ENCODE measurements at places on chromosomes 2 and 18.

DNA sequence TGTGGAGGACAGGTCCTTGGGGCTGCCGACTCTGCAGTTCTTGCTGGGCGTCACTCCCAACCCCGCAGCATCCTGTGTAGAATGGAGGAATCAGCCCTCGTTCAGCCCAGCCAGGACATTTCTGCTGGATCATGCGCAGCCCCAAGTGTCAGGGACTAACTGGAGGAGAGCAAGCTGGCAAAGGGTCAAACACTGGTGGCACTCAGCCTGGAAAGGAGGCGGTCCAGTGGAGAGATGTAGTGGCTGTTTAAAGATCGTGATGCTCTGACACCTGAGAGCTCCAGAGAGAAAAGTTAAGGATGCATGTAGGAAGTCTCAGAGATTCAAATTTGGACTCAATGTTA lies 63.6 kb upstream of the SH3RF3 start:
- DNase-seq, result no peak

- DNase-seq, result no peak
These were observed 4.4 kb downstream of the LYPD1 start for GRCh38 chr2:132665401-132666140.

DNA sequence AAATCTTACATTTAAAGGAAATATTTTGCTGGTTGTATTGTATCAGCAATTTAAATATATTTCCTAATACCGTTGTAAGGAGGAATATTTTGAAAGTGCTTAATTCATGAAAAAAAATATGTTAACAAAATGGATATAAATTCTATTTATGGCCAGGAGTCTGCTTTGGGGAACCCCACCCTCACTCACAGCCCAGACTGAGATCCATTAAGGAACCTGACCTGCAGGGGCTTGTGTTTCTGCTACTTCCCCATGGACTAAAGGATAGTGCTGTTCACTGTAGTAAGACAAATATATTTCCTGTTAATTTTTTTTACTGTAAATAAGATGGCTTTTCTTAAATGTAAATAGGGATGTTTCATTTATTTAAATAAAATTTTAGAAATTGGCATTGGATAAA lies 221.9 kb upstream of the COL3A1 start:
- DNase-seq, result no peak

GRCh38 chr2:52570716-52571115 lies 1196.9 kb upstream of the CHAC2 start:
- no peak for DNase-seq

- no peak for DNase-seq
These were observed 35.6 kb upstream of the NRP2 start for GRCh38 chr2:205646680-205647079.

DNA sequence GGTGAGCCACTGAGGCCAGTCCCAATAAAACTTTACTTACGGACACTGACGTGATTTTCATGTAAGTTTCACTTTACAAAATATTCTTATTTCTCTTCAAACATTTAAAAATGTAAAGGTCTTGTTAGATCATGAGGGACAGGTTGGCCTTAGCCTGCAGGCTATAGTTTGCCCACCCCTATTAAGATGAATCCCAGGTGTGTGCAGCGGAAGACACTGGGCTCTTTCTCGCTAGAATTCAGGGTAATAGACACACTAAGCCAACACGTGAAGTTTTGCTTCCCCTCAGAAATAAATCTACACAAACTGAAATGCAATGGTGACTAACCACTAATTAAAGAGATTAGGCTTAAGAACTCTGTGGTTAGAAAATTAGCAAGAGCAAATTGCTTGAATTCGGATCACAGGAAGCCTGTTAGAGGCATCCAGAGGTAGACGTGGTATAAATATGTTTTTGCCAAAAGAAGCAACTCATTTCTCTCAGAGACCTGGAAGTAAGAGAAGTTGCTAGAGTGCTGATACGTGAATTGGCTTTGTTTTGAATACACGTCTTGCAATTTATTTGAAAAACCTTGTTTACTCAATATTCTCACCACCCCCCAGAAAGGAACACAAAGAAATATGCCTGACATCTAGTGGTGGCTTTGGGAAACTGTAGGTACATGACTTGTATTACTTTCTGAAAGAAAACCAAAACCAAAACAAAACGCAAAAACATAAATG lies 151.6 kb downstream of the DTNB start:
- peak; percentile 78 for DNase-seq

- peak; percentile 66 for DNase-seq
These were observed 86.2 kb downstream of the CRIM1 start for GRCh38 chr2:36441816-36442215.

GRCh38 chr2:212392043-212392442 lies 146.6 kb downstream of the ERBB4 start:
- DNase-seq, result peak; percentile 72

DNA sequence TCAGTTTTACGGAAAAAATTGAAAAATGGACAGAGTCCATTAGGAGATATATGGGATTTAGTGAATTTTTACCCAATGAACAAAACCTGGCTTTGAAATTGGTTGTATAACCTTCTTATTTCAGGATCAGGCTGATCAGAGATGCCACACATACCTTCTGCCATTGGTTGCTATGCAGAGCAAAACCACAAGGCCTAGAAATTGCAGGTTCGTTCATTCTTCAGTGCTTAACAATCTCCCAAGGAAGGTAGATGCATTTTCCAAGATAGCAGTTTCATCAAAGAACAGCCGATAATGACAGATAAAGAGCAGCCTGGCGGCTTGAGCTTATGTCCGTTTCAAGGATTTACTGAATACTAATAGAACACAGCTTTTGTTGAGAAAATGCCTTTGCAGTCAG lies 868.8 kb downstream of the EPHA4 start:
- DNase-seq, result peak; percentile 20

GRCh38 chr2:85911097-85911496 lies 22.3 kb upstream of the ST3GAL5 start:
- DNase-seq, result no peak

DNA sequence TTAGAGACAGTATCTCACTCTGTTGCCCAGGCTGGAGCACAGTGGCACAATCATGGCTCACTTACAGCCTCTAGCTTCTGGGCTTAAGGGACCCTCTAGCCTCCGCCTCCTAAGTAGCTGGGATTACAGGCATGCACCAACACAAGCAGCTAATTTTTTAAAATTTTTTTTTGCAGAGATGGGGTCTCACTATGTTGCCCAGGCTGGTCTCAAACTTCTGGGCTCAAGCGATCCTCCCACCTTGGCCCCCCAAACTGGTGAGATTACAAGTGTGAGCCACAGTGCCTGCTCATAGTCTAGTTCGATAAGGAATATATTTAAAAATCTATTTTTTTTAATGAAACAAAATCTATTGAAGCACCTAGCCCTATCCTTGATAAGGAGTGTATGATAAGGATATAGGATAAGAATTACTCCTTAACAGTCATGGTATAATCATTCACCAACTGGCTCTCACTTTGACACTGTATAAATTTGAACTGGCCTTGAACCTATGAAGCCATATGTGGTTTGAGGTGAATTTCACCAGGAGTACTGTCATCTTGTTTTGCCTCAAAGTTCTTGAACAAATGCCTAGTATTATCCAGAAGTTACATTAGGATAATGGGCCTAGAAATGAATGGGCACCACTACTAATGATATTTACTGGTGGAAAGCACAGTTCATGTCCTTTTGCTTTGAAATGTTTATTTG lies 71.1 kb downstream of the EXOC6B start:
- DNase-seq, result no peak

GRCh38 chr2:114046866-114047435 lies 157.1 kb downstream of the ACTR3 start:
- DNase-seq, result no peak

DNA sequence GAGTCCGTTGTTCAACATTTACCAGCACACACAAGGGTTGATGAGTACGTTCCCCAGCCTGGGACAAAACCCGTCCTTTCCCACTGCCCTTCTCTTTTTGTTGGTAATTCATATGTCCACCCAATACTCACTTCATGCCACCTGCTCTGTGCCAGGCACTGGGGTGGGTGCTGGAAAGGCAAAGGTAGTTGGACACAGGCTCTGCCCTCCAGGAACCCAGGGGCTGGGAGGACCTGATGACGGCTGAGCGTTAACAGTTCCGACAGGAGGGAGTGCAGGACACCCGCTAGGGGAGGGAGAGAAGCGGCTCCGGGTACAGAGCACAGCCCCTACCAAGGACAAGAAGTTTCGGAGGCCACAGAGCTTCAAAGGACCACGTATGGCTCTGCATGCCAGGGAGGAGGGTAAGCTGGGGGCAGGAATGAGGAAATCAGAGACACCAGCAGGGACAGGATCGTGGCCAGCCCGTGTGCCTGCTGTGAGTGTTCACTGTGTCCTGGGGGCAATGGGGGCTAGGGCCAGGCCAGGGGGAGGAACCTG lies 134.1 kb upstream of the GPC1 start:
- no peak for DNase-seq

GRCh38 chr18:54263904-54264336 lies 5.4 kb upstream of the POLI start:
- DNase-seq, result no peak

DNA sequence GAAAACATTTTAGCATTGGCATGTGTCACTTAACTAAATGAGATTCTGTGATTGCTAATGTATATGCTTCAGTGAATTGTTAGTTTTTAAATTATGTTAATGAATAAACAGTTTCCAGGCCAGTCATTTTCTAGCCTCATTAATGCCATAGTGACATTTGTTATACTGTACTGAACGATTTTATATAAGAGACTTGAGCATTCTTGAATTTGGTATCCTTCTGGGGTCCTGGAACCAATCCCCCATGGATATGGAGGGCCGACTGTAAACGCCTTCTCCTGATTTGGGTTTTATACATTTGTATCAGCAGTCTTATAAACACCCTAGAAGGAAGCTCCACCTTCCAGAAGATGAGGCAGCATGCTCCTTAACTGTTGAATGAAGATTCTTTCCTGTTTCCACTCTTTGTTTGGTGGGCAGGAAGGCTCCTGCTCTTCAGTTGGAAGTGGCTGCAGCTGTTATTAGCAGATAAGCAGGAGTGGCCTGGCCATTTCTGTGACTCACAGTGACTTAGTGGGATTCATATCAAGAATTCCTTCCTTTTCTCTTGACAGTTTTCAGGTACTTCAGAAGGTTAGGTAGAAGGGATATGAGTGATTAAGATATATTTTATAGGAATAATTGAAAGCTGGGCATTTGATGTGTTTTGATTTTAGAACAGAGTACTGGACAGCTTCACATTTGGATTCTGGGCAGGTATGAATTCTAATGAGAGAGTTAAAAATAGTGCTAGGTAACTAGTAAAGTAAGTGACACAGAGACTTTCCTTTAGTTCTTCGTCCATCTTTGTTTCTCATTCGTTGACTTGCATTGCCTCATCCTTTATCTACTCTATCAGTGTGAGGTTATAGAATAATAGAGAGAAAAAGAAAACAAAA lies 124.9 kb downstream of the PLCL1 start:
- no peak for DNase-seq

DNA sequence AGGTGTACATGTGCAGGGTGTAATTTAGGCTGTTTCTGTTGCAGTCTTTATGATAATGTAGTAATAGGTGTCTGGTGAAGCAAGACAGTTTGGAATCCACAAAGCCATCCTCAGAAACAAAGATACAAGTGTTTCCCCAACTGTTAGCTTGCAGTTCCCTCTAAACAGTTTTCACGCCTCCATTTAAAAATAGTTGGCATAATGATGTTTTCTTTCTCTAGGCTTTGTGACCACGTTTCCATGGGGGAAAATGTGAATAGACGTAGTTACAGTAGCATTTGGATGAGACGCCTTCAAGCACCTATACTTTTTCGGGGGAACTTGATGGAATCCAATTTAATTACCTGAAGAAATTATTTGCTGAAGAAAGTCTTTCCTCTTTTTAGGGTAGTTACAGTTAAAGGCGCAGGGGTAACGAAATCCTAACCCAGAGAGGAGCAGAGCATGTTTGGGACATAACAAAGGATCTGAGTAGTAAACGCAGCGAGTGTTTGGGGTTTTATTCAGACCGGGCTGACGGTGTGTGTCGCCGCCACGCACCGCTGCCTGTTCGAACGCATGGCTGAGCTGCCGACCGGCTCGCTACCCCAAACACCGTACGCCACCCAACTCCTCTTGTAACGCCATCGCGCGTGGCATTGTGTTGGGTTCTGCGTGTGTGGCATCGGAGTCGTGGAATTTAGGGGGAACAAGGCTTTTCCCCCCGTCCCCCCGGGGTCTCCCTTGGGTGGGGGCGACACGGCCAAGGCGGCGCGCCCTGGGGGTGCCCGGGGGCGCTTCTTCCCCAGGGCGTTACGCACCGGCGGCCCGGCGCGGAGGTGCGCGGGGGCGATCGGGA lies 681 bp upstream of the NRP2 start:
- DNase-seq, result no peak

DNA sequence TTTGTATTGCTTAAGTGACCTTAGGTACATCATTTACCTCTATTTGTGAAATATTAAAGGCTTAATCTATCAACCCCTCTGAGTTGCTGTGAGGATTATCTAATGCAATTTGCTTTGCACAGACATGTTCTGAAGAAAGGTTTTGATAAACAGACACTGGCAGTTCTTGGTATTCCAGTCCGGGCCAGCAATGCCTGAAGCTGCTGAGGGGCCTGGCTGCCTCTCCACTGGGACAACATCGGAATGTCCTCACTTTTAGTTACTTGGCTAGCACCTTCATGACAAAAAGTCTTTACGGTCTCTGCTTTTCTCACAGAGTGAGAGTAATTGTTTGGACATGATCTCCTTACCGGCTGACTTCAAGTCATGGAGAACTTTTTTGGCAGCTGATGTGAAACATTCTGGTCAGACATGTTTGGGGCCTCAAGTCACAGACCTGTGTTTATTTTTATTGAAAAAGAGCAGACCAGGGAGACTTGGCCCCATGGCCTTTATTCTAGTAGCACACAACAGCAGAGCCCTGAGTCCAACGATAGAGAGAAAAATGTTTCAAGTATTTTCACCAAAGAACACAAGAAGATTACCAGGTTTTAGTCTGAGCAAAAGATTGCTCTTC lies 1112.3 kb upstream of the FANCL start:
- no peak for DNase-seq

GRCh38 chr2:234496055-234496834 lies 636 bp downstream of the ARL4C start:
- peak; percentile 45 for DNase-seq

- no peak for DNase-seq
These were observed 320.0 kb downstream of the FSIP2 start for GRCh38 chr2:186058614-186059013.

DNA sequence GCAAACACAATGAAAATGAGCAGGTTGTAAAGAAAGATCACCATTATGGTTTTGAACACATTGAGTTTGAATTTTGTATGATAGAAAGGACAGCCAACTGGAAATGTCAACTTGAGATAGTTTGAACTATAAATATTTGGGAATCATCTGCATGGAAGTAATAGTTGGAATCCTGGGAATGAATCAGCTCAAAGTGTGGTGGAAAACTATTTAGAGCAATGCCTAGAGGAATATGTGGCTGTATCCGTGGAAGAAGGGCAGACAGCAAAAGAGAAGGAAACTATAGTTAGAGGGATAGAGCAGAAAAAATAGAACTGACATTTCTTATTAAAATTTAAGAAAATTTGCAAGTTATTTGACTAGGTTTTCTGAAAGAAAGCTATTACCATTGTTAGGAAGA lies 112.5 kb upstream of the OTX1 start:
- DNase-seq, result peak; percentile 23

- DNase-seq, result peak; percentile 75
These were observed 62.9 kb downstream of the POMC start for GRCh38 chr2:25105336-25106085.

- DNase-seq, result no peak
These were observed 148.8 kb downstream of the INO80D start for GRCh38 chr2:205937211-205937610.

- no peak for DNase-seq
These were observed 8.2 kb upstream of the FAM98A start for GRCh38 chr2:33607251-33607721.

GRCh38 chr2:120885321-120885720 lies 149.7 kb downstream of the GLI2 start:
- no peak for DNase-seq
